ENCODE measurements at places on chromosomes 11 and 22.

- DNase-seq = no peak
These were observed at the start of gene CDHR5 for GRCh38 chr11:624705-625635. TSS of gene CDHR5 (minus strand) at chr11:624955. CDS start at chr11:624902, 53 bp downstream.

- no peak for DNase-seq
These were observed 10.7 kb downstream of the MCM5 start for GRCh38 chr22:35410663-35411034.

- DNase-seq = no peak
These were observed 54.3 kb upstream of the TNRC6B start for GRCh38 chr22:40123387-40123786.

DNA sequence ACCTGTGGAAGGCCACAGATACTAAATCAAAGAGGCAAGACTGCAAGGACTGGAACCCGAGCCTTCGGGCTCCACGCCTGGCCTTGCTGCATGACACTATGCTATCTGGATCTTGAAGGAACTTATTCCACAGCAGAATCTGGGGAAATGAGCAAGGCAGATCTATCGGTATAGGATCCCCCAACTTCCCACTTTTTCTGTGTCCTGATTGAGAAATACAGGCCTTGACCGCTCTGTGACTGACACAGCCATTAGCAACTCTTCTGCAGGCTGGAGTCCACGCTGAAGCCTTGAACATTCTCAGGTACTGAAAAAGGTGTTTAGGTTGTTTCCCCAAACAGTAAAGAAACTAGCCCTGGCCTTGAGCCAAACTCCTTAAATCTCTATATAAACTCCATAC lies 241.2 kb upstream of the NARS2 start:
- no peak for DNase-seq

DNA sequence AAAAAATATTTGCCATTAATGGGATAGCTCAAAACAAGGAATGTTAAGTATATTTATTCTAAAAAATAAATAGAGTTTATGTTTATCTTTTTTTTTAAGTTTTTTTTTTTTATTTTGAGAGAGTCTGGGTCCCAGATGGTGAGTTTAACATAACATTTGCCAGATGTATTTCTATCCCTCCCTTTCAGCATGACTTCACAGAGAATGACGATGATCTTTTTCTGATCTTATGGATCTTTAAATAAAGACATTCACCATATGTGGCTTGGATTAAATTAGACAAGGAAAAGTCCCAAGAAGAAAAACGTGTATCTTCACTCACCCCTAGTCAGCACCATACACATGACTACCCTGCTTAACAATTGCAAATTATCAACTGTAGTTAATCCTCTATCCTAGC lies 839.8 kb upstream of the CNTN5 start:
- DNase-seq = no peak

Measured in activated T-cell treated with anti-CD3 and anti-CD28 coated beads, Interleukin-2, amount 50 U/mL, for 48 hours (primary cell).